ENCODE measurements at places on chromosomes 5 and 9. TPM values are rescaled to one million over a fixed set of nuclear protein-coding genes. Genes with fewer than 3 reads are reported as not detected.
A peak's percentile ranks its signal among the peaks of the same experiment; 100 is the strongest.

GRCh38 chr5:175027390-175027789, 303.0 kb downstream of the MSX2 start:
- DNase-seq, result no peak

HNRNPK gene
- total RNA-seq, result 337 TPM

- DNase-seq, result no peak
Measured at GRCh38 chr5:80854583-80854982, 105.6 kb upstream of the RASGRF2 start.

NCS1 gene
- 30.4 TPM for total RNA-seq

DNA sequence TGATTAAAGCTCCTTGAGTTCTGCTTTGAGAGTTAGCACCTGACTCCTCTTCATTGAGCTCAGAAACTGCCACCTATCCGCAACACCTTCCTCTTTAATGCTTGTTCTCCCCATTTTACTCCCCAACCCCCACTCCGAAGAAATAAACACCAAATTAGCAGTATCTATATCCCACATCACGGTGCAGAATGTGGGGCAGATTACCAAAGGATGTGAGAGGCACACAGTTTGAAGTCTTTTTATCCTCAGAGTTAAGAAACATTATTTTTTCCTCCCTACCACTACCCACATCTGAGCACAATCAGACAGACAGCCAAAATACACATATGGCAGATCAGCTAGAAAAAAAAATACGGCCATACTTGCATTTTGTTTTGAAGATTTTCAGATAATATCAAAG, 26.1 kb upstream of the IL7R start:
- DNase-seq, result no peak

DNA sequence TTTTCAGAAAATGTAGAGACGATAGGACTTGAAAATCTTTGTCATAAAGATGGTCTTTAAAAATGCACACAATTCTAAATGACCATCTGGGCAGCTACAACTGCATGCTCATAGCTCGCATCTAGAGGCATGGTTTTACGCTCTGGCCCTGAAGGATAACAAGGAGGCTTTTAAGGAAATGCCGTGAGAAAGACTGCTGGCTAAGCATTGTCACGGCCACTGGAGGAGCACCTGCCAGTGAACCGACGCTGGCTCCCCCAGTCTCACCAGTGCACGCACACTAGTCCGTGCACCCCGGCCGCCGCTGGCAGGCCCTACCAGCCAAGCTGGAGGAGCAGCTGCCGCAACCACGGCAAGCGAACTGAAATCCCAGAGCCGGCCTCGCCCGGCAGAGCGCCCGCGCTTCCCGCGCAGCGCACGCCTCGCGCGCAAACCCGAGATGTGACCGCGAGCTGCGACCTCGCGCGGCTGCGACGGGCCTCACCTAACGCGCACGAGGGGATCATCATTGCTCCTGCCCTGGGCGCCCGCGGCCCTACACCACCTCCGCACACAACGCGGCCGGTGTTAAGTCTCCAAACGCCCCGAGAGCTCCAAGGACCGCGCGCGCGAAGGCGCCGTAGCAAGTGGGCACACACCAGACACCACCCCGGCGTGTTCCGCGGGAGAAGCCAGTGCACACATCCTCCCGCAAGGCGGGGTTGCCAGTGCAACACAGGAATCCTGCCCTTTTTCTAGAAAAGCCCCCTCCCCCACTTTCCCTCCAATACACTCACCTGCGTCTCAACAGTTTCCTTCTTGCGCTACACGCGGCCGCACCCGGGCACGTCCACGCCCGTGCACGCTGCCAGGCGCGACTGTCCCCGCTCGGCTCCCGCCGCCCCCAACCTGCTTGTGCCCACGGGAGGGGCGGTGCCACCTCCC, 5.3 kb downstream of the ELAVL2 start:
- DNase-seq, result peak; percentile 38

DNA sequence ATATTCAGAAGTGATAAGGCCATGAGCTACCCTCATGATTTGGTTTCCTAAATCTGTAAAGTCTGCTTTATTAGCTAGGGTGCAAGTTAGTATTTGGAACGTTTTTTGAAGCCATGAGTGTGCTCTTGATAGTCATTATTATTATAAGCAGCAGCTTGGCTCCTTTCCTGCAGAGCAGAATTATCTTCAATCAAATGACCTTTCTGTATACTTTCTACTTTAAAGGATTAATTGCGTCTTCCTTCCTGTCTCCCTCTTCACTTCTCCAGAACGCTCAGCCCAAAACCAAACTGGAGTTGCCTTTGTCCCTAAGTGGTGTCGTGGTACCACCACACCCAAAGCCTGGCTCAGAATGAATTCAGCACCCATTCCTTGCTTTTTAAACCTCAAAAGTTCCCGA, 211.3 kb downstream of the ARHGAP26 start:
- peak; percentile 13 for DNase-seq

DNA sequence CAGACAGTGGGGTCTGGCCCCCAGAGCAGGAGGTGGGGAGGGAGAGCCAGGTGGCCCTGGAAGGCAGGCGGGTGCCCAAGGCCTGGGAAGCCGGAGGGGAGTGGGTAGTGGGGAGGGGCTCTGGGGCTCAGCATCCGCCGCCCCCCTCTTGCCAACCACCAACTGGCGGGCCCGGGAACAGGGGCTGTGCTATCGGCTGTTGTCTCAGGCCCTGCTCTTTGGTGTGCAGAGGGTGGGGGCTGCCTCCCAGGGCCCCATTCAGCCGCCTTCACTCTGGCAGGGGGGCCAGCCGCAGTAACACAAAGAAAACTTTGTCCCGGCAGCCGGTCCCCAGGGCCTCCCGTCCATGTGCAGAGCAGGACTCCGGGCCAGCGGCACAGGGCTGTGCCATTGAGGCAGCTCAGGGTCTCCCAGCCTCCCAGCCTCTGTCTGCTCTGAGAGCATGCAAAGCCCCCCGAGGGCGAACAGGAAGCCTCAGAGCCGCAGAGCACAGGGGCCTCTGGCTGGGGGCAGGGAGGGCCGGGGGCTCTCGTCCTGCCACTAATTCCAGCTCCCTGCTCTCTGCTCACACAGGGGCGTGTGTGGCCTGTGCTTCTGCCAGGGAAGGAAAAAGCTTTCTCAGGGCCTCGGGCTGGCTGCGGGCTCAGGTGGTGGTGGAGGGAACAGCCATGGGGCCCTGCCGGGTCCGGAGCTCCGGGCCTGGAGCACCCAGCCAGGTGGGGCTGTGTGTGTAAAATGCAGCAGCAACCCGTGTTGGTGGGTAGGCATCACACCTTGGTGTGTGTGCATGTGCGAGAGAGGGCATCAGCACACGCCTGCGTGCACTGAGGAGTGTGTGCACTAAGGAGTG, 54.2 kb upstream of the NOTCH1 start:
- no peak for DNase-seq

- DNase-seq, result peak; percentile 64
Measured at GRCh38 chr5:50663636-50664035, 2.8 kb upstream of the PARP8 start.

GRCh38 chr9:95177617-95178016, 139.9 kb downstream of the FANCC start:
- DNase-seq, result peak; percentile 58

GRCh38 chr5:6790346-6790865, 77.2 kb downstream of the TENT4A start:
- DNase-seq, result no peak

GRCh38 chr9:36358486-36358885, 41.6 kb downstream of the RNF38 start:
- no peak for DNase-seq

OGN gene
- total RNA-seq, result 454 TPM

- no peak for DNase-seq
Measured at GRCh38 chr5:139246394-139246793, 47.1 kb upstream of the MATR3 start.

- no peak for DNase-seq
Measured at GRCh38 chr9:74132986-74133385, 364.1 kb upstream of the RORB start.

DNA sequence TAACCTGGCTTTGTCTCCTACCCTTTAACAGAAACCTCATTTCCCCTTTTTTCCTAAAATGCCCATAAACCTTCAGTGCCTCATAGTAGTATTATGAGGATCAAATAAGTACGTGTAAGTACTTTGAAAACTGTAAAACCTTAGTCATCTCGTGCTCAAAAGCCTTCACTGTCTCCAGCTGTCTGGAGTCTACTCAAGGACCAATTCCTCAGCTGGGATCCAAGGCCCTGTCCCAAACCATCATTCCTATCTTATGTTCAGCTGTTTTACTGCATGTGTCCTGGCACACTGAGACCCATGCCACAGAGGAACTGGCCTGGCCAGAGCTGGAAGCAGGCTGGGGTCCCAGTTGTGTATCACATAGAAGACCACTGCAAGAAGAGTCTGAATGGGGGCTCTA, 15.9 kb downstream of the ADAMTSL1 start:
- DNase-seq, result no peak

NME5 gene
- total RNA-seq, result 0.44 TPM

GRCh38 chr5:157835041-157835440, 23.9 kb downstream of the CLINT1 start:
- no peak for DNase-seq

PCDHGA6 gene
- total RNA-seq, result 3.5 TPM

DNA sequence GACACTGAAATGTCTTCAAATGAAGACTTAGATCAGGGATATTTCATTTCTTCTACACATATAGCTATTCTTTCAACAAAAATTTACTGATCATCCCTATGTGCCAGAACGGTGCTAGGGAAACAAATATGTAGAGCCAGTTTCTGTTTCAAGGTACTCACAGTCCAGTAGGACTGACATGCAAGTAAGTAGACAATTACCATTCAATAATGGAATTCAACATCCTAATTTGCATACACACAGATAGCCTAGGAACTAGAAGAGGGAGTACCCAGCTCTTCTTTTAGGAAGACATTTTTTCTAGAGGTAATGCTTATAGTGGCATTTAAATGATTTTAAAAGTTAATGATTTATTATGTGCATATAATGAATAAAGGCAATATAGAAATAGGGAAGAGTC, 388.8 kb downstream of the ZSWIM6 start:
- DNase-seq, result no peak

GFPT2 gene
- total RNA-seq, result 11.3 TPM

GRCh38 chr9:134056483-134057306, 11.1 kb downstream of the BRD3 start:
- DNase-seq, result peak; percentile 0

PFN3 gene
- not detected for total RNA-seq

DNA sequence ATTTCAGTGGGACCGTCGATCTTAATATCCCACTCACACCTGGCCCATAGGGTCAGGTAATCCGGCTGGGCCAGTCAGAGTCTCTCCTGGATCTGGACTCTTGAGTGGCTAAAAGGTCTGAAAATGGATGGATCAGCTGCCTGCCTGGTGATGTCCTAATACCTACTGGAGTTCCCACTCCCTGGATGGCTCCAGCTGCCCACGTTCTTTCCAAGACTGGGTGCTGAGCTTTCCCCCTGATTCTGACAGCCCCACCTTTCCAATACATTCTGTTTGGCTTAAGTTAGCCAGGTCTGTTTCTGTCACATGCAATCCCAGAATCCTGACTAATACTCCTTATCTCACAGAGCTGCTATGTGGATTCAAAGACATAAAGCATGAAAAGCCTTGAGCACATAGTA, 10.2 kb downstream of the SH3PXD2B start:
- no peak for DNase-seq

STX17 gene
- 15.0 TPM for total RNA-seq

OSMR gene
- 4.4 TPM for total RNA-seq

- DNase-seq, result no peak
Measured at GRCh38 chr9:8417341-8417740, 617.8 kb upstream of the DMAC1 start.

DNA sequence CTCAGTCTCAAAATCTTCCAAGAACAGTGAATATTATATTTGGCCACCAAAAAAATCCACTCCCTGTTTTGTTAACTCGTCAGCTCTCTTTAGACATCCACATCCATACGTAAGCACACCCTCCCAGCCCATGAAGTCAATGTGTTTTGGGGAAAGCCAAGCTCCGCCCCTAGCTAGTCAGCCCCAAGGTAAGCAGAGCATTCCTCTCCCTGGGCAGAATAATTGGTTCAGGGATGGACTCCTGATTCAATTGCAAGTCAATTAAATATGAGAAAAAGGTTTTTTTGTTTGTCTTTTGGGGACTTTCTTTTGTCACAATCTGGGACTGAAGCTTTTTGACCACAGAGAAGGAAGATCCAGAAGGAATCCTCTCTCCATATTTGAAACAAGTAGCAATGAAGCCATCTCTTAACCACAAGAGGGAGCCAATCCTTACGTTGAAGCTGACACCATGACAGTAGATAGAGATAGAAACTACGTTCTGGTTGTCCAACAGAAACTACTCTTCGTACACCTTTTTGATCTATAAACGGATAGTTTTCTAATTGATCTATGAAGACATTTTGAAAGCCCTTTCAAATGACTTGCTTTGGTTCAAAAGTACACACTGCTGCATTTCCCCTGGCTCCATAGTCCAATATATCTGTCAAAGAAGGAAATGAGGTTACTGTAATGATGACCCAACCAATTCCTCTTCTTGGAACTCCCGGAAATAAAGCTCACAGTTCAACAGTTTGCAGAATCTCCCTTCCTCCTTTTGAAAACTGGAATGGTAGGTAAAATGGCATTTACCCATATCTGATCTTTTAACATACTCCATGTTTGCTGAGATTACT, 166.4 kb downstream of the TLE1 start:
- DNase-seq, result peak; percentile 68

- DNase-seq, result peak; percentile 69
Measured at GRCh38 chr9:19481971-19482404, 73.2 kb downstream of the ACER2 start.

GRCh38 chr5:118565335-118565971, 422.9 kb downstream of the DTWD2 start:
- DNase-seq, result no peak

DNA sequence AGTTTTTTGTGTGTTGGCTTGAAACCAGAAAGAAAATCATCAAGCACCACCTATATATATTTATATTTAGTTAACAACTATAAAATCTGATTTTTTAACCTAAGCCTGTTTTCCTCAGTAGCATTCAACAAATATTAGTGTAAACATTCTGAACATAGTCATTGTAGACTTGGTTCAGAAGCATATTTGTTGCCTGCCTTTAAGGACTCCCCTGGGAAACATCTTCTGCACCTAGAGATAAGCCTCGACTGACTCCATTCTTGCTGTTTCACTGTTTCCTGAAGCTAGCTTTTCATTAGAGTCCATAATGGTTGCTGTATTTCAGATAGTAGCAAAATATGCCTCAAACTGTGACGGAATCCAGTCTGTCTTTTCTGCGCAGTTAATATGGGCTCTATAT, 123.5 kb downstream of the TRIO start:
- DNase-seq, result no peak

DNA sequence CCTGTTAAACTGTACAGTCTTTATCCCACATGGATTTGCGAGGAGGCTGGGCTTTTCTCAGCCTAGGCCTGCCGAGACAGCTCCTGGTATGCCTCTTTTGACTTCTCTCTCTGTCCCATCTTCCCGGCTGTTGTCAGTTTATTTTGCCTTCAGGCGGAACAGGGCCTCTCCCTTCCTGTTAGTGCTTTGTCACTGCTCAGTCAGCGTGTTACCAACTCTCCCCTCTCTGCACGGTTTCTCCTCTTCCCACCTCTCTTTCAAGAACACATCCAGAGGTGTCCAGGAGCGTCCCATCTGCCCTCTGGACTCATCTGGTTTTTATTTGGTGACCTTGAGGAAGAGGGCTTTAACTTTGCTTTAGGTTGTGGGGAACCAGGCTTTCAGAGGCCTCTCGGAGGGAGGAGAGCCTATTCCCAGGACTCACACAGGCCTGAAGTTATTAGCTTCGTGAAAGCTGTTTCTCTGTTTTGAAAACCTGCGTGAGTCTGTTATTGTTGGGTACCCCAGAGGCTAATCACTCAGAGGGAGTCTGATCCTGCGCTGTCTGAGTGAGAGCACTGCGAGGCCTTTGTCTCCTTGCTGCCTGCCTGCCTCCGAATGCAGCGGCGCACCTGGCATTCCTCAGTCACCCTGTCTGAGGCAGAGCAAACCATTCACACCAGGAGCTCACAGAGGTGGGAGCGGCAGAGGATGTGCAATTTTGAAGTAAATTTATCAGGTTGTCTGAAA, 234.4 kb upstream of the MPDZ start:
- DNase-seq, result no peak
